ENCODE measurements at places on chromosomes 3 and 15.

- DNase-seq: no peak
These were observed 431.2 kb downstream of the LPP start for GRCh38 chr3:188584958-188585689.

DNA sequence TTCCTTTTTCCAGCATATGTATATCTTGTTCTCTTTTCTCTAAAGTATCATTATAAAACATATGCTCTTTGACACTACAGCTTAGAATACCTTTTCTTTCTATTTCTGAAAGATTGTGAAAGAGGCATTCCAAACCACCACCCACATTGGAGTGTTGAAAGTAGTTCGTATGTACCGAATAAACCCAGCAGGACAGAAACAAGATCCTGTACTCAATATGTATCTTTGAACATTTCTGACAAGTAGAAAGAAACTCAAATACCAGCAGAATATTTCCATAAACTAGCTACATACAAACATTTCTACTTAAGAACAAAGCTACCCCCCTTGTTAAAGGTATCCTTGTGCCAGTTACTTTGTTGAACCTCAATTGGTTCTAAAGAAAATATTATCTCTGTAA is 415.3 kb upstream of the ALCAM start:
- no peak for DNase-seq

GRCh38 chr15:100786901-100787566 is 92.6 kb upstream of the ALDH1A3 start:
- DNase-seq: no peak

GRCh38 chr3:35616346-35616745 is 23.0 kb upstream of the ARPP21 start:
- no peak for DNase-seq

DNA sequence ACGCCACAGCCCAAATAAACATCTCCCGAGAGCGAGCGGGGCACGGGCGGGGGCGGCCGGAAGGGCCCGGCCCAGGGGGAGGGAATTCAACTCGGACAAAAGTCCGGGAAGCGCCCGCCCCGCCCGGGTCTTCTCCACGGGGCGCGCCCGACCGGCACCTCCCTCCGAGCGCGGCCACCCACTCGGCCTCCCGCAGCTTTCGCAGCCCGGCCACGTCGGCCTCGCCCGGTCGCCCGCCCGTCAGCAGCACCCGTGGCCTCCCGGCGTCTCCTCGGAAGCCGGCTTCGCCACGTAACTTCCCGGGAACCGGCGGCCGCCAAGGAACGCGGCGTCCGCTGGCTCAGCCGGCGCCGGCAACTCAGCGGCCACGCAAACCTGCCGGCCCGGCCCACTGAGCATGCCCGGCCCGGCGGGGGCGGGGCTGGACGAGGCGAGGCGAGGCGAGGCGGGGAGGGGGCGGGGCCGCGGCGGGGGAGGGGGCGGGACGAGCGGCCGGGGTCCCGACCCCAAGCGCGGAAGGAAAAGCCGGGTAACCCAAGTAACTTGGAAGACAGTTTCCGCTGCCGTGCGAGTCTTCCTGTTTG is at the start of gene TJP1:
TSS of gene TJP1 (minus strand) at position 369 of the 584 bp plus-strand sequence. CDS start 440 bp downstream, outside the sequence.
- no peak for DNase-seq

GRCh38 chr3:128579927-128580326 is 70.7 kb downstream of the RPN1 start:
- DNase-seq: no peak

DNA sequence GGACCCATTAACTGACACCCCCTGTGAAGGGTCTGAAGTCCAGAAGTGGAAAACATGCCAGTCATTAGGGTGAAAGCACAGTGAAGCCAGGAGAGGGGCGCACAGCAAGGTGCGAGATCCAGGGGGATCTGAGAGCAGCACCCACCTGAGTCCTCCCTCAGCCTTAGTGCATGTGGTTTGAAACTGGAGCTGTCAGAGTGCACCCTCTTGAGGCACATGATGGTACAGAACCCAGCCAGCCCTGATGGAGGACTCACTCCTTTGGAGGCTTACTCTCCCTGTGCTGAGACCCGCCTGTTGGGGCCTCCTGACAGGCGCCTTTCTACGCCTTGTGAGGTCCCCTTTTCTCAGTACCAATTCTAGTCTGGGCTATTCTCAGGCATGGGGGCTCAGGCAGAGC is 77.8 kb downstream of the IL20RB start:
- no peak for DNase-seq

- no peak for DNase-seq
These were observed 811.0 kb downstream of the TUSC7 start for GRCh38 chr3:117520582-117520981.

DNA sequence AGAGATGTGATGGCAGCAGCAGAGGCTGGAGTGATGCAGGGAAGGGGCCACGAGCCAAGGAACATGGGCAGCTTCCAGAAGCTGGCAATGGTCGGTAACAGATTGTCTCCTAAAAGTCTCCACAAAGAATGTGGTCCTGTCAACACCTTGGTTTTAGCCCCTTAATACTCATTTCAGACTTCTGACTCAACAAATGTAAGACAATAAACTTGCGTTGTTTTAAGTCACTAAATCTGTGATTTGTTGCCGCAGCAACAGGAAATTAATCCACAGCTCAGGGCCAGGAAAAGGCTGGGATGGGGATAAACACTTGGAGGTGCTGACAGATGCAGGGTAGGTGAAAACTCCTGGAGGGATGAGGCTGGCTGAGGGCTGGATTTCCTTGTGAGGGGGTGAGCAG is 69.9 kb downstream of the OXNAD1 start:
- no peak for DNase-seq

GRCh38 chr15:32152574-32152973 is 122.3 kb downstream of the CHRNA7 start:
- DNase-seq: no peak

DNA sequence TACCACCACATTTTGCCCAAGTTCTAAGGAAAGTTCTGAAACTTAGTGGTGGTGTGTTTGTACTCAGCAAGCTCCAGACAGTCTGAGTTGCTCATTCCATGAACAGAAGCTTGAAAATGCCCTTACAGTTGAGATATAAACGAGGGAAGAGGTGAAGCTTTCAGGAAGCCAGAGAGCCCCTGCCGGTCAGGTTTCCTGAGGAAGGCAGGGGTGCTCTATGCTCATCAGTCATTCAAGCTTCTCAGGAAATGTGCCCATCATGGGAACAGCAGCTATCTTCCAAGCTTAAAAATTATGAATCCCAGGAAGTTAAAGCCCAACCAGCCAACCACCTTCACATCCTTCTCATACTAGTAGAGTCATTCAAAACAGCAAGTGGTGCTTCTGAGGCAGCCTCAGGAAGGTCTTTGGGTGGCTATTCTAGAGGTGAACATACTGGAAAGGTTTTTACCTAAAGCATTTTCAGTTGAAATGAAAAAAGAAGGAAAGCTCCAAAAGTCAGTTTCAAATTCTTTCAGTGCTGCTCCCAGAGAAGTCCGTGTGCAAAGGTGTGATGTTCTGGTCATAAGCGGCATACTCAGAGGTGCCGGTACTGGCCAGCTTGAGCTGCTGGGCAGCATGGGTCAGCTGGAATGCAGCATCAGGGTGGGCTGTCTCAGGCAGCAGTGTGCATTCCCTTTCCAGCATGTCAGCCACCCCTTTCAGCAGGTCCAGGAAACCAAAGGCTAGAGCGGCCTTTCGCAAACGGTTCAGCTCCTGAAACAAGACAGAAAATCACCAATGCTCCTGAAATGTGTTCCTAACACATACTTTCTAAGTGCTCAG is 31.8 kb downstream of the INTS14 start:
- DNase-seq: no peak

DNA sequence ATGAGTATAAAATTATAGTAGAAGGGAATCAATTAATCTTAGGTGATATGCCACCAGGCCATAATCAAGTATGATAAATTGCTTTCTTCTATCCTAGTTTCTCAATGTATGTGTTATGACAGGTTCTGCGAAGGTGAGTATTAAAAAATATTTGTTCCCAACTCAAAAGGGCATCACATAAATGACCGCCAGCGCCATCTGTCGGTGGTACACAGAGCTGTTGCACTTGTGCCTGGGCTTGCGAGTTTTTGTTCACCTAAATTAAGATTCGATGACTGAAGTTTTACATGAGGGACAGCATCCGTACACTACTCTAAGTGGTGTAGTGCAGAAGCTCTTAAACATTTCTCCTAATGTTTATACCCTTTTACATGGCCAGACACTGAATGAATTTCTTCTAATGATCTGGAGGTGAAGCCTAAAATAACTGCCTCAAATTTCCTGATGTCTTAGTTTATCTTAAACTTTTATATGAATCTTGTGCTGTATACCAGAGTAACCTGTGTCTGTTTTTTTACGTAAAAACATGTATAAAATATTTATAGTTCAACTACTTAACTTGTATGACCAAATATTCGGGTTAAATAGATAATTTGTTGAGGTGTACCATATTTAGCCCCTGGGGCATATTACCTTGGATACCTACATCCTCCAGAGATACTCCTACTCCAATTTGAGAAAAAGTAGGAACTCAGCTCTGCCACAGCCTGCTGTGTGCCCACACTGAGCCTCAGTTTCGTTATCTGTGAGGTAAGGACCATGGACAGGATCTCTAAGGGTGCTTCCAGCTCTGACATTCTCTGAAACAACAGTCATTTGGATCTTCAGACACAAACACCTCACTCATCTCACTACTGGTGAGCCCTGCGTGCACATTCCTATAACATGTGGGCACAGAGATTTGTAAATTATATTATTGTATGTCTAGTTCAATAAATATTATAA is 365.6 kb downstream of the MAGI1 start:
- no peak for DNase-seq

DNA sequence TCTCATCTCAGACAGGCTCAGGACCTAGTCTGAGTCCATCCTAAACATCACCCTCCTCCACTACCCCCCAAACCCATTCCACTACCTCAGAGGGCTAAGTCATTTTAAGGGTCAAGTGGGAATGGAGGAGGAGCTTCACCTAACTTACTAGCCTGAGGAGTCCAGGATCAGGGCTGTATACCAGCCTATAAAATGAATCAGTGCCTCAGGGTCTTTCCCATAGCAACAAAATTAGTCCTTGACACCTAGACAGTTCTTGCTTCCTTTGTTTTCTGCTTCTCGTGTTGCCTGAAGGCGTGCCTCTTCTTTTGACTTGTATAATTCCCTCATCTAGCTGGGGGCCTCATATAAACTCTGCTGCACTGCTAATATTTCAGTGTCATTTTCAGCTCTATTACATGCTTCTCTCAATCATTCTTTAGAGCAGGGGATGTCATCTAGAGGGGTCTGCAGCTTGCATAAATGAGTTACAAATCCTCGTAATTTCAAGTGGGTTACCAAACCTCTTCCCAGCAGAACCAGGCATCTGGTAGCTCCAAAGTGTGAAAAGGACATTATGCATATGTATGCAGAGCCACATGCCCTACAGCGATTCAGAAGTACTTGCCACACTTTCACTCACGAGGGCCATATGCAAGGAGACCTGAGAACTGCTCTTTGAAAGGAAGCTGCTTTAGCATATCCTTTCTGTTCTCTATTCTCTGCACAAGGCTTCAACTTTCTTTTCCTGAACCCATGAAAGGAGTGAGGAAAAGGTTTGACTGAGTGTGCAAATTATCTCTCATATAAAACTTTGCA is 311.7 kb upstream of the SEMA6D start:
- DNase-seq: no peak

GRCh38 chr3:113211330-113212149 is at the start of gene BOC:
Gene BOC (plus strand): TSS chr3:113211557. CDS start chr3:113249803, 38,246 bp downstream.
- DNase-seq: no peak

DNA sequence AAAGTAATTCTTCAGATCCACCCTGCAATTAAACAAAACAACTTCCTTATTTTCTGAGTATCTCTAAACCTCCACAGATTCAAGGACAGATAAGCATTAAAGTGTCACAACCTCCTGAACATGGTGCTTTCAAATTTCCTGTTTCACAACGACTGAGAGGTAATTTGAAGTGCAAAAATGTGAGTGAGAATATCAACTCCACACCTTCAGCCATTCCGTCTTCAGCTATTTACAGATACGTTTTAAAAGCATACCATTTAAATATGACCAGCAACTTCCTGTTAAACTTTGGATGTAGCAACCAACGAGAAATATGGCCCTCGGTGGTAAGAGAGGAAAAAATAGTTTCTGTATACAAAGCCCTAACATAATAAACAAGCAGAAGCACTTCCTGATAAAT is 32.1 kb upstream of the PCSK6 start:
- no peak for DNase-seq

- no peak for DNase-seq
These were observed 275.4 kb downstream of the NEK10 start for GRCh38 chr3:27093771-27094170.

DNA sequence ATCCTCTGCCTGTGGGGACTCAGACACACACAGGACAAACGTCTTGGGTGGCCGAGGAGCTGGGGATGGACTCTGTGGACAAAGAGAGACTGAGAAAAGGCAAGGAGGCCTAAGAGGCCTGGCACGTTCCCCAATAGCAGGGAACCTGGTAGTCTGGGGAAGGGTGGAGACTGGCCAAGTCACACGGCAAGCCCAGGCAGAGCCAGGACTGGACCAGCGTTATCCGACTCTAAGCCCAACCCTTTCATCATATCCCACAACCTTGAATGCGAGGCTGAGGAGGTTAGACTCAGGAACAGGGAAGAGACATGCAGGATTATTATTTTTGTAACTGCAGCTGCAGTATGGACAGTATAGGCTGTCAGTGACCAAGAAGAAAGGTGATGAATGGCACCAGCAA is 53.4 kb downstream of the SLC6A11 start:
- DNase-seq: no peak

DNA sequence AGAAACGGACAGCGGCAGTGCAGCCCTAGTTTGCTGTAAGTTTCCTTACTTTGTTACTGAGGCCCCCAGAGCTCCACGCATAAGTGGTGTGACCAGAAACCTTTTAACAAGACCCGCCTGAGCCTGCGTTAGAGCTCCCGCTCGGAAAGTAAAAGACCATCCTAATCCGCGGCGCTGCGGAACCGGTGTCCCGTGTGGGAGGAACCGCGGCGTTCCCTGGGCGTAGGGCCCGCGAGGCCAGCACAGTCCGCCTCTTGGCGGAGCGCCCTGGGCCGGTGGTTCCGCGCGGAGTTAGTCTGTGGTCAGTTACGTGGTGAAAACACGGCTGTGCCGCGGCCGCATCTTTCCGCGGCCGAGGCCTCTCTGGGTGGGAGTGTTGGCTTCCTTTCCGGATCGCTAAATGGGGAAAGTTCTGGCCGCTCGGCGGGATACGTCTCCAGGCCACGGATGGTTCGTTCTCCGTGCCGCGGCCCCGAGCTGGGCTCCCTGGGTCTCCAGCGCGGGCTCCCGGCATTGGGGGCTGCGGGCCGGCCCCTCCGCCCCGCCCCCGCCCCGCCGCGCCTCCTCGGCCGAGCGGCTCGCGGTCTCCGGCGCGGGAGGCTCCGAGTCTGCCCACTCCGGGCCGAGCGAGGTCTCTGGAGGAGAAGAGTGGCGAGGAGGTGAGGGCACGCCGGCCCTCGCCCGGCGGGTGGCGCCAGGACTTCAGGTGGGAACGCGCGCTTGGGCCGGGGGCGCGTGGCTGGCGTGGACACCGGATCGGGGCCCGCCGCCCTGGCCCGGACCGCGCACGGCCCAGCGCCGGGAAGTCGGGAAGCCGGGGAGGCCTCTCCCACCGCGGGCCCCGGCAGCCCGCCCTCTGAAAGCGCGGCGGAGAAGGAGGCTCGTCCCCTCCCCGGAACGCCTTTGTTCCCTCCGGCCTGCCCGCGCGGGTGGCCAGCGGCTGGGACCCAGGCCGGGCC is 754 bp downstream of the B3GNT5 start:
- DNase-seq: peak; percentile 22

- peak; percentile 77 for DNase-seq
These were observed 20.4 kb upstream of the NFKBIZ start for GRCh38 chr3:101828691-101829436.

- DNase-seq: no peak
These were observed 37.1 kb downstream of the PROS1 start for GRCh38 chr3:93936549-93936948.

All from CD4-positive, alpha-beta T cell treated with Interferon alpha-2 for 1 hour (primary cell).